ENCODE measurements at places on chromosomes 16 and 17.

GRCh38 chr16:31177136-31177535, 2.8 kb upstream of the FUS start:
- DNase-seq: no peak

DNA sequence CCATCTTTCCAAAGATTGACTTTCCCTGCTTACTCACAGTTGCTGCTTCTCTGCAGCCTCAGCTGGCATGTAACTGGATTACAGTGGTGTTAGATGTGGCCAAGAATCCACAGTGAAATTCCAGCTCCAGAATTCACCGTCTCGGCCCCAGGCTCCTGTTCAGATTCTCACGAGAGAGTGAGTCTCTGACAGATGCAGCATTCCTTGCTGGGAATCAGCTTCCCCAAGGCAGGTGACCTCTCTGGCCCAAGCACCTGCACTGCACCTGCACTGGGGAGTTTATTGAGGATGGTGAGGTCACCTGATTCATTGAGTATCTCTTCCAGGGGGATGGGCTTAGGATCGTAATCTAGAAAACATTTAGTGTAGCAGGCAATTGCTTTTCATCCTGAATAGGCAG, 600.5 kb upstream of the RBFOX1 start:
- no peak for DNase-seq

DNA sequence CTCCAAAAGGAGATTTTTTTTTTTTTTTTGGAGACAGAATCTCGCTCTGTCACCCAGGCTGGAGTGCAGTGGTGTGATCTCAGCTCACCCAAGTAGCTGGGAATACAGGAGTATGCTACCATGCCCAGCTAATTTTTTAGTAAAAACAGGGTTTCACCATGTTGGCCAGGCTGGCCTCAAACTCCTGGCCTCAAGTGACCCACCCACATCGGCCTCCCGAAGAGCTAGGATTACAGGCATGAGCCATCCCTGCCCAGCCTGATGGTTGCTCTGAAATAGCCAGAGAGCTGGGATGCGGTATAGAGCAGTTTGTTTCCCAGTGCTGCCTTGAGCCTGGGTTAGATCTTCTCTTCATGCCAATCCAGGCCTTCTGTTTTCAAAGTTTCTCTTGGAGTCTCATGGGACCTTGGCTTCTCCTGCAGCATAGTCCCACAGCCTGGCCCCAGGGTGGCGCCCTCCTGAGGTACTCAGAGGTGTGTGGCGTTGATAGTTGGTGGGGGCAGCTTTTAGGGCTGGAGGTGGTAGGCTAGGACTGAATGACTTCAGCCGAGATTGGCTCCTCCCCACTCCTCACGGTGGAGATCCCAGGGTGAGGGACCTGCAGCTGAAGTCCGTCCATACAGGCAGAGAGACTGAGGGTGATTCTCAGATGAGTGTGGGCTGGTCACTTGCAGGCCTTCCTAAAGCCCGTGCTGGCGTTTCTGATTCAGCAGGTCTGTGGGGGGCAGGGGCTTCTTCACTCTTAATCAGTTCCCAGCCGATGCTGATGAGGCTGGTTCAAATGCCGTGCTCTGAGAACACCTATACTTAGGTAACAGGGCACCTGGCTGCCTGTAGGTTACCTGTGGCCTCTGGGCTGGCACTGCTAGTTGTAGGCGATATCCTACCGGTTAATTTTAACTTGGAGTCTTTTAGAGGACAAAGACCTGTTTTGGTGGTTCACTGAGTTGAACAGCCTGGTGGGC, 52.0 kb downstream of the TNFRSF13B start:
- DNase-seq: no peak

GRCh38 chr17:50781167-50781566, 13.8 kb upstream of the ANKRD40CL start:
- no peak for DNase-seq

DNA sequence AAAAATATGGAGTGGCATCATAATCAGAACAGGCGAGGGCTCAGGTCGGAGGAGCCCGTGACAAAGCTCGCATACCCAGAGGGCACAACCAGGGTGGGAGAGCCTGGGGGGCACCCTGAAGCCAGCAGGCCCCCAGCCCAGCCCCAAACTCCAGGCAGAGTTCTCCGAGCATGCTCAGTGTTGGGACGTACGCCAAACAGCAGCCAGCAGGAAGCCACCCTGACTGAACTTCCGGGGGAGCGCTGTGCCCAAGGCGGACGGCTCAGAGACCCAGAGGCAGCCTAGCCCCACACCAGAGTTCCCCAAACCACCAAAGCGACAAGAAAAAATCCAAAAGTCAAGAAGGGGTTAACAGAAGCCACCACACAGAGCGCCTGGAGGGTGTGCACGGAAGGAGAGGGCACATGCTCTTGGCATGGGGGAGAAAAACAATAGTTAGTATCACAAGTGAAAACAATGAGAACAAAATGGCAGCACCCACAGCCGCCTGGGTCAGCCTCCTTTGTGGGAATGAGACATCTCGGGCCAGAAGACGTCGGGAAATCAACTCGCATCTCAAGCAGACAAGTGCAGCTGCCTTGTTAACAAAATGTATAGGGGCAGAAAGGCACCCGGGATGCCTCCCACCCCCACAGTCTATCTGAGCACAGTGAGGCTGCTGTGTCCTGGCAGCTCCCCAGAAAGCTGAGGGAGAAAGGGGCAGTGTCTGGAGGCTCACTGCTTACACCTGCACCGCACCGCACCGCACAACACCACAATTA, 11.9 kb downstream of the EXOC7 start:
- no peak for DNase-seq

DNA sequence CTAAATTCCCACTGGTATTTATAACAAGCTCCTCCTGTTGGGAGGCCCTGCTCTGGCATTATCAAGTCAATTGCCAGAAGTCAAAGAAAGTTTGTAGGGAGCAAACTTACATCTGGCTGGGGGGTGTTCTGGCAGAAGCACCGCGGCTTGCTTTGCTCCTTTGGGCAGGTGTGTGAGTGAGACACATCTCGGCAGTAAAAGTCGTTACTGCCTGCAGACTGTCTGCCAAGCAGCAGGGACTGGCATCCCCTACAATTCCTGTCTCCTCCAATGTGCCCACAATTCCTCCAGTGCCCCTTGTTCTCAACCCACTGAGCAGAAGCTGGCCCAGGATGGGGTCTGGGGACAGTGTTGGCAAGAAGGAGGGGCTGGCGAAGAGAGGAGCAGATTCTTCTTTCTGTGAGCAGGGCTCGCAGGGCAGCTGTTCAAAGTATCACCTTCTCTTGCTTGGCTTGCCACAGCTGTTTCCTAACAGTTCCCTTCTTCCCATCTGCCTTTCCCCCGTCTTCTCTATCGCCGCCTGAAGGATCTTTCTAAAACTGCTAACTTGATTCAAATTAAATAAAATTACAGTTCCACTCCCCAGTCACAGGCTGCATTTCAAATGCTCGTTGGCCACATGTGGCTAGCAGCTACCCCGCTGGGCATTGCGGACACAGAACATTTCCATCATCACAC, 30.2 kb downstream of the SPACA3 start:
- no peak for DNase-seq

DNA sequence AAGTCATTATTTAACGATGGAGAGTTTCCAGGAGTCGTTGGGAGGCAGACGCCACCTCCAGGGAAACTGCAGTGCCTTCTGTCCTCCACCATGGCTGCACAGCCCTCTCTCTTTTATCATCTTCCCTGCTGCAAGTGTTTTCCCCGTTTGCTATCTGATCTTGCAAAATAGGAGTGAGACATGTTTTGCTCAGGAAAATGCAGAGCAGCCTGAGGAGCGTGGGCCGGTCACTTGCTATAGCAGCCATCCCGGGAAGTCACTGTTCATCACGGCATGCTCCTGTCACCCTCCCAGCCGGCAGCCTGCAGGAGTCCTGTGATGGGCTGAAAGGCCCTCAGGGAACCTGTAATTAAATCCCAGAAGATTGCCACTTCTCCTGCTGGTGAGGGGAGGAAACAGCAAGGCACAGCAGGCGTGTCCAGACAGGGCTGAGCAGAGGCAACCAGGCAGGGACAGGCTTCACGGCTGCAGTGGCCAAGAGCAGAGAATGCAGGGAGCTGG, 143.1 kb downstream of the GSG1L start:
- no peak for DNase-seq

- no peak for DNase-seq
Observed at GRCh38 chr17:77496401-77496801, 355.6 kb downstream of the SEC14L1 start.

DNA sequence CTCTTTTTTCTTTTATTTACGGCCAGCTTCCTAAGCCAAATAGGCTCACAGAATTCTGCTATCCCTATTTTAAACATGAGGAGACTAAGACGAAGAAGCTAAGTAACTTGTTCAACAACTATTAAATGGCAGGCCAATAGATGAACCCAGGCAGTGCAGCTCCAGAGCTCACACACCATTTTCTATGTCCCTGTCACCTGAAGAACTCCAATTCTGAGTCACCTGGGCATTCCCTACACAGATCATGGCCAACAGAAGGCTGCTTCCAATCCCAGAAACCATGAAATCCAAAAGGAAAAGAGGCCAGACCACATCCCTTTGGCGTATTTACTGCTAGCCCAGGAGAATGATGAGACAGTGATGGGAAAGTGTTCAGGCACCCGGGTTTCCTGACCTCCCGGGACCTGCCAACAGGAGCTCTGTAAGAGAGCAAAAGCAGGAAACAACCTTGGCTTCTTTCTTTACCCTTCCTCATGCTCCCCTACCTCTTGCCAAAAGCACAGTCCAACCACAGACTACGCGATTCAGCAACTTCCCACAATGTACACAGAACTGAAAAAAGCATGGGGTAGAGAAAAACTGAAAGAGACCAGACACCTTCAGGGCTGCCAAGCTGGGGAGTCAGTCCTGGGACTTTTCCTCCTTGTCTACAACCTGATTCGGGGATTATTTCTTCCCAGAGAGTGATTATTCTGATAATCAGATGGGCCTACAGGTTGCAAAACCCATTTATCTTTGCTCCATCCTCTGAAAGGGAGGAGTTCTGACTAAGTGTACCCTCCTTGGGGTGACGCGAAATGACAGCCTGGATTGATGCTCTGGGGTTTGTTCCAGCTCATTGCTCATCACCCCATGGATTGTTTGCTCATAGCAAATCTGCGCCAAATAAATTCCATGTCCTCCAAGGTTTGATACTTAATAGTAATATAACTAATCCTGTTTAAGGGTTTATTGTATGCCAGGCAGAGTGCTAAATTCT, 47.8 kb upstream of the HAS3 start:
- DNase-seq: no peak

- DNase-seq: no peak
Observed at GRCh38 chr16:27152801-27153200, 50.5 kb upstream of the KDM8 start.

DNA sequence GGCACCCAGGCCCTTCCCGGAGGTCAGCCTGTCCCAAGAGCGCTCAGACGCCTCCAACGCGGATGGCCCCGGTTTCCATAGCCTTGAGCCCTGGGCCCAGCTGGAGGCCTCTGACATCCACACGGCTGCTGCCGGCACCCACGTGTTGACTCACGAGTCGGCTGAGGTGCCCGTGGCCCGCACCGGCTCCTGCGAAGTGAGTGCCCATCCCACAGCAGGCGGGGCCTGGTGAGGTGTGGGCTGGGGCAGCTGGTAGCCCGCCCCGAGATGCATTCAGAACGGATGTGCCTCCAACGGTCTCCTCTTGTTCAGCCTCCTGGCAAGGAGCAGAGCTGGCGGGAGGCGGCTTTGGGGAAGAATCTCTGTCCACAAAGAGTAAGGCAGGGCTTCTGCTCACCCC, 2.7 kb downstream of the WDR90 start:
- DNase-seq: no peak

- DNase-seq: no peak
Observed at GRCh38 chr16:10181196-10182162, 749 bp downstream of the GRIN2A start.

- no peak for DNase-seq
Observed at GRCh38 chr16:57620335-57621231, 7.8 kb upstream of the ADGRG1 start.

- no peak for DNase-seq
Observed at GRCh38 chr17:54426296-54426886, 474.3 kb upstream of the TOM1L1 start.

DNA sequence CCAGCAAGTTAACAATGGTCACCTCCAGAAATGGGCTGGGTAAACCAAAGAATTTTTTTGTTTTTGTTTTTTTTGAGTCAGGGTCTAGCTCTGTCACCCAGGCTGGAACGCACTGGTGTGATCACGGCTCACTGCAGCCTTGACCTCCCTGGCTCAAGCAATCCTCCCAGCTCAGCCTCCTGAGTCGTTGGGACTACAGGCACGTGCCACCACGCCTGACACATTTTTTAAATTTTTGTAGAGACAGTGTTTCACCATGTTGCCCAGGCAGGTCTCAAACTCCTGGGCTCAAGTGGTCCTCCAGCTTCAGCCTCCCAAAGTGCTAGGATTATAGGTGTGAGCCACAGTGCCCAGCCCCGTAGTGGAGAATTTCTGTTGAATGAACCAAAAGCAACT, 1.7 kb downstream of the SPSB3 start:
- DNase-seq: no peak

- DNase-seq: no peak
Observed at GRCh38 chr16:50740736-50741135, 1.1 kb upstream of the CYLD start.

DNA sequence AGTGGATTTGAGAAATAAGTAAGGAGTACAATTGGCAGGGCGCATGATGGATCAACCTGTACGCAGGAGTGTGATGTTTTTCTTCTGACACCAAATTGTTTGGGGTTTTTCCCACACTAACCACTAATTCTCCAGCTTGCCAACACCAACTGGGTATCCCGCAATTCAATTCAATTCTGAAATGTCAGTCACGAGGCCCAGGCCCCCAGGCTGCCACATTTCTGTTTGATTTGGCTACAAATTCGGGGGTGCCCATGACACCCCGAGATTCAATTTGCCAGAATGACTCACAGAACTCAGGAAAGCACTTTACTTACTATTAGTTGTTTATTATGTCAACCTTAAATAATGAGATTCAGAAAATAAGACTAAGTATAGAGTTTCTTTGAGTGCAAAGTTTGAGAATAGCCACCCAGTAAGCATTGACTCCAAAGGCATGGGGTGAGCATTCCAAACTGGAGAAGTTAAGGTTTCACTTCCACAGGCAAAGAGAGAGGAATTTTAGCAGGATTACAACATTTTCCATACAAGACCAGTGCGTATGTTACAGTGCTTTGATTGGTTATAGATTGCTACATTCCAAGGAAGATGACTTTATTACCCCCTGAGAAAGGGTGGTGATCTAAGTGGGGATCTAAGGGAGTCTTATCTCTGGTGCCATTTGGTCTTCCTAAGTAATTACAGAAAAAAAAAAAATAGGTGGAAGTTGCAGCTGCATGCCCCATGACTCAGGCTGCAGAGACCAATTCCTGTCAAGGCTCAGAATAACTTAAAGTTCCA, 11.5 kb downstream of the SLC46A1 start:
- DNase-seq: no peak

GRCh38 chr16:66510298-66510697, 39.6 kb downstream of the TK2 start:
- no peak for DNase-seq

- no peak for DNase-seq
Observed at GRCh38 chr16:88424587-88425235, 28.4 kb upstream of the ZFPM1 start.

DNA sequence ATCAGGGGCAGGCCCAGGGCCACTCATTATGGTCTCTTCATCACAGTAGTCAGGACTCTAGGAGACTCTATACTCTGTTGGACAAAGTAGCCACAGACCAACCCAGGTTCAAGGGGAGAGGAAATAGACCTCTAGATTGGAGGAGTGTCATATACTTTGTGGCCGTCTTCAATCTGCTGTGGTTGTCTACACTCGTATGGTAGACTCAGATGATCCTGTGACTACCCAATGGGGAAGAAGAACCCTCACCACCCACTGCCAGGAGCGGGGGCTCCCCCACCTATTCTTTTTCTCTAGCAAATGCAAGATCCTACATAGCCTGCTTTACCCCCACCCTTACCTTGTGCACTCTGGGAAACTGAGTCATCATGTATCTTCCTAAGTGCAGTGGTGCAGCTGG, 80.5 kb downstream of the KSR1 start:
- DNase-seq: no peak

- no peak for DNase-seq
Observed at GRCh38 chr17:78781893-78782304, at the start of gene CYTH1. TSS of gene CYTH1 (minus strand) at chr17:78782273. CDS start at chr17:78782223, 50 bp downstream.
